Foreskin keratinocyte (primary cell): ENCODE measurements at places on chromosomes 5 and 9. TPM values are rescaled to one million over a fixed set of nuclear protein-coding genes. Genes with fewer than 3 reads are reported as not detected.

GRCh38 chr5:27144456-27144855 is 106.1 kb upstream of the CDH9 start:
- peak; percentile 20 for DNase-seq

GRCh38 chr5:115796656-115797055 is 19.8 kb downstream of the CDO1 start:
- DNase-seq, result no peak

- no peak for DNase-seq
Measured at GRCh38 chr5:72509401-72509800, 2.2 kb upstream of the ZNF366 start.

DNA sequence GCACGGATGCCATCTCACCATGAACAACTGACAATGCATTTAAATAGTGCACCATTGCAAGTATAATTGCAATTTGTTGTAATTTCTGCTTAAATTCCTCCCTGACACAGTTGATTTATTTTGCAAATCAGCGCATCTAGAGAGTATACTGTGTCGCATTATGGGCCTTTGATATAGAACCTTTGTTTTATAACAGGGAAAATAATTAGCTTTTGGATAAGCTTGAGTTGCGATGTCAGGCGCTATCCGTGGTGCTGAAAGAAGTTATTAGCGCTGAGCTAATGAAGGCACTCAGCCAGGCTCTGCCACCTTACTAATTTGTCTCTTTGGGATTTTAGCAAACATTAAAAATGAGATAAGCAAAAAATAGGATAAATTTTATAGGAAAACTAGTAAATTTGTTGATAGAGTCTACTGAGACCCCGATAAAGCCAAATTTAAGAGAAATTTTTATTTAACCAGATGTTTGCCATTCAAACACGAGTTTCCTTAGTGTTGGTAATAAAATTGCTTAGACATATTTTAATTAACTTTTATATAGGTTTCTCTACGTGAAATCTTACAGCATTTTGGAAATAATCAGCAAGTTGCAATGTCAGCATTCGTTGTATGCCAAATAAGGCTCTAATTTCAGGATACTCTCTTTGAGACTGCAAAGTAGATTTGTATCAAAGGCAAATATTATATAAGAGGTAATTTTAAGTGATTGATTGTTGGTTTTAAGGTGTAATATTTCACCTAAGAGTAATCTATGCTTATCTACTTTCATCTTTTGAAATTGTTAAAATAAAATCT is 355.5 kb downstream of the TLR4 start:
- no peak for DNase-seq

DNA sequence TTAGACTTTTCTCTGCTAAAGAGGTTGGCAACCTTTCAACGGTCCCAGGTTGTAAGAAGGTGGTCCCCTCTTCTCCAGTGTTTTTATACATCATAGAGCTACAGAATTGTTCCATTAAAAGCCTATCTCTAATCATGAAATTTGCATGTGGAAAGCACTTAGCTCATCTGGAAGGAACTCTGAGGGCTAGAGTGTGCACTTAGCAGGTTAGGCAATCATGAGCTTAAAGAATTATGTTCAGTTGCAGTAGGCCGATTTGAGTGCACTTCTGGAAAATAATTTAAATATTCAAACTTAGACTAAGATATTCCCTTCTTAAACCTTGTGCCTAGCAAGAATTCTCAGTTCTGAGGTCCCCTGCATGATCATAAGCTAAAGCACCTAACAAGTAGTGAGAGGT is 468.7 kb downstream of the SPATA31D1 start:
- DNase-seq, result no peak

GRCh38 chr5:139155333-139155732 is 42.8 kb downstream of the SIL1 start:
- DNase-seq, result no peak

DNA sequence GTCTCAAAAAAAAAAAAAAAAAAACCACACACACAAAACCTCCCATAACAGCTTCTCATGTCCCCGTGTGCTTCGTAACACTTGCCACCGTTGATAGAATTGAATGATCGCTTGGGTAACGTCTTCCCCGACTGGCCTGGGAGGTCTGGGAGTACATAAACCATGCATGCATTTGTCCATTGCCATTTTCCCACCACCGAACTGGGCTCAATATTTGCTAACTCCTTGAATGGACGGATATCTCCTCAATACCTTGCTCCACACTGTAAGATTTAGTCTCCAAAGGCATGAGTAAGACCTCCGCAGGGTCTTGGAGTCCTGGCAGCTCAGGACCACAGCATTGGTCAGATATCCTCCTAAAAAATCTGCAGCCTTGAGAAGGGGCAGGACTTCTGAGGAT is 3.2 kb upstream of the P4HA2 start:
- no peak for DNase-seq

CDX1 gene
- not detected in 2 replicates for polyA plus RNA-seq

GRM6 gene
- polyA plus RNA-seq, result not detected in 2 replicates

GTF2H2C gene
- 13.8 and 15.4 TPM in 2 replicates for polyA plus RNA-seq

SLC6A3 gene
- polyA plus RNA-seq, result not detected in 2 replicates

QRFP gene
- not detected in 2 replicates for polyA plus RNA-seq

C5orf52 gene
- polyA plus RNA-seq, result not detected in 2 replicates

SPATA31A3 gene
- not detected in 2 replicates for polyA plus RNA-seq
